ENCODE measurements at places on chromosomes 12 and 14. TPM values are rescaled to one million over a fixed set of nuclear protein-coding genes. Genes with fewer than 3 reads are reported as not detected.

The TPPP2 gene
- total RNA-seq: not detected

The MIP gene
- total RNA-seq: not detected

The FOXN4 gene
- total RNA-seq: not detected

The JAG2 gene
- total RNA-seq: 0.57 TPM

The MYF5 gene
- not detected for total RNA-seq

The RPL10L gene
- total RNA-seq: not detected

The FGFR1OP2 gene
- 49.0 TPM for total RNA-seq

The BMP4 gene
- total RNA-seq: 11.5 TPM

The GZMH gene
- not detected for total RNA-seq

The GRIN2B gene
- total RNA-seq: 0.14 TPM

The MVK gene
- 17.3 TPM for total RNA-seq

The TESPA1 gene
- total RNA-seq: not detected

The MDGA2 gene
- under 0.01 TPM for total RNA-seq

The SALL2 gene
- 1.7 TPM for total RNA-seq

The FAIM2 gene
- total RNA-seq: 5.5 TPM

The ADAM21 gene
- 0.55 TPM for total RNA-seq

The ISCU gene
- total RNA-seq: 189 TPM

The NPAS3 gene
- 0.28 TPM for total RNA-seq

The TBC1D30 gene
- total RNA-seq: 0.28 TPM

The TUNAR gene
- total RNA-seq: not detected

The BATF gene
- not detected for total RNA-seq

The DERA gene
- 33.2 TPM for total RNA-seq

The SOAT2 gene
- total RNA-seq: not detected

The DMAC2L gene
- total RNA-seq: 3.1 TPM

The SLC38A6 gene
- total RNA-seq: 58.6 TPM

The MANSC4 gene
- total RNA-seq: not detected

The HOXC10 gene
- total RNA-seq: 0.43 TPM

The RFLNA gene
- 0.28 TPM for total RNA-seq

The KRT85 gene
- total RNA-seq: not detected

The SYNDIG1L gene
- total RNA-seq: not detected

The CRIP2 gene
- 22.7 TPM for total RNA-seq

The PIANP gene
- not detected for total RNA-seq

The CCER1 gene
- not detected for total RNA-seq

The LYZ gene
- 0.09 TPM for total RNA-seq

The ERP27 gene
- not detected for total RNA-seq

The TRMT5 gene
- total RNA-seq: 11.8 TPM

The PROX2 gene
- not detected for total RNA-seq

The C12orf42 gene
- not detected for total RNA-seq

All from smooth muscle cell of bladder (primary cell).